ENCODE measurements at places on chromosomes 3 and 15.

DNA sequence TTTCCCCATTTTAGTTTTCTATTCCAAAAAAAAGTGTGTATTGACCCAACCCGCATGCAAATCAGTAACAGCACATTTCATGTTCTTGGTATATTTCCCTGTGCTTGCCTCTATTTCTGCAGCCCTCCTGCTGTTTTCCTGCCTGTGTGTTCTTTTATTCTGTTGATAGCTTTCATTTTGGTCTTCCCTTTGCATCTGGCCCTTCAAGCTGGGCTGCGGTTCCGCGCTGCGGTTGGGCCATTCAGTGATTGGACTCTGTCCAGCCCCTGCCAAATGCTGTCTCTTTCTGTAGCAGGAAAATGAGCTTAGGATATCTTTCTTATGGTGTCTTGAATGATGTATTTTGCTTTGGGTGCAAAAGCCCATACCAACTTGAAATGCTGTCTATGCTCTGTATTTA lies 49.9 kb downstream of the ZNF621 start:
- DNase-seq, result no peak

DNA sequence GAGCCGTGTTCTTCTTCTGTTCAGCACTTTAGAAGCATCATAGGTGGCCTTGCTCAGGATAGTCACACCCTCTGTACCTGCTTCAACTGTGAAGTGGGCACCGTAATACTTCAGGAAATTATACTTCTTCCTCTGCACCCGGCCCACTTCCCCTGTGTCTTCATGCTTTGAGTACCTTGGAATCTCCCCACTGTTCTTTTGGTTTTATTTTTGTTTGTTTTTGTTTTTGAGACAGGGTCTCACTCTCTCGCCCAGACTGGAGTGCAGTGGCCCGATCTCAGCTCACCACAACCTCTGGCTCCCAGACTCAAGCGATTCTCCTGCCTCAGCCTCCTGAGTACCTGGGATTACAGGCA lies 1.7 kb downstream of the P2RY14 start:
- no peak for DNase-seq

DNA sequence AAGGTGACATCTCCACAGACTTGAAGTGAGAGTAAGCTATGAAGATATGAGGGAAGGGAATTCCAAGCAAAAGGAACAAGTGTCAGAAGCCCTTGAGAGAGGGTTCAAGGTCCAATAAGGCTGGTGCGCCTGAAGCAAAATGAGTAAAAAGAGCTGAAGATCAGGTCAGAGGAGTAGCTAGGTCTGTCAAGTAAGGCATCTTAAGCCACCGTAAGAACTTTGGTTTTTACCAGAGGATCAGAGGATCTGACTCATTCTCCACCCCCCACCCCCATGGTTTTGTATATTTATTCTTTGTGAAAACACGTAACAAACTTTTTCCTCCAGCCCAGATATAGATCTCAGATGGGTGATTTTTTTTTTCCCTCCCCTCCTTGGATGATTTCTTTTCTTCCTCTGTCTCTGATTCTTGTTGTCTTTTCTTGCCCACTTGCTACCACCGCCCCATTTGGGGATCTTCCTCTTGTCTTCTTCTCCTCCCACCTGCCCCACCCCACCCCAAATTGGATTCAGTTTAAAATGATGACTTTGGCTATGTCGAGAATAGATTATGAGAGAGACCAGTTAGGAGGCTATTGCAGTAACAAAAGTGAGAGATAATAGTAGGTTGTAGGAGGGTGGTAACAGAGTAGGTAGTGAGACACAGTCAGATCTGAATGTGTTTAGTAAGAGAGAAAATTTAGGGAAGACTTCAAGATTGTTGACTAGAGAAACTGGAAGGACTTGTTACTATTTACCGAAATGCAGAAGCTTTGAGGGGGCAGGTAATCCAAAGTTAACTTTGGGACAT lies 6.1 kb downstream of the TRMT10C start:
- no peak for DNase-seq

- DNase-seq, result no peak
These were observed 222.0 kb downstream of the PYDC2 start for GRCh38 chr3:191682961-191683360.

DNA sequence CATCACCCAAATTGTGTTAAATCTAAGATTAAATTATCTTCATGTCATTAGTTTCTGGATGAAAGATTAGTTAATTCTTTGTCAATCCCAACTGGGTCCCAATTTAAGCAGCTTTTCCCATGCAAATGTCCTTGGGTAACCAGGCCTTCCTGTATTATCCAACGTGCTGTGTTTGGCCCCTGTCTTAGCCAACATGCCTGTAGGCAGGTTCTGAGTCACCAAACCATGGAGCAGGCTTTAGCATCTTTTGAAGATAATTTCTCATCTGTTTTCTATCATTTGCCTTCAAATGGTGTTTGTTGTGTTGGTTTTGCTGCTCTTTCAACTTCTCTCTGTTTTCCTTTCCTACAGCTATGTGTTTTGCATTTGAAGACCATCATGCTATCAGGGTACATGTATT lies 216.2 kb downstream of the ITPR1 start:
- DNase-seq, result no peak

- no peak for DNase-seq
These were observed 426 bp downstream of the CBLB start for GRCh38 chr3:105868431-105868741.

Data from BJ (cell line).